Liver (tissue), 10 donors: ENCODE measurements at places on chromosomes 1 and 21. TPM values are rescaled to one million over a fixed set of nuclear protein-coding genes. Genes with fewer than 3 reads are reported as not detected.

The ELAPOR1 gene
- polyA plus RNA-seq = 0.13 TPM

DNA sequence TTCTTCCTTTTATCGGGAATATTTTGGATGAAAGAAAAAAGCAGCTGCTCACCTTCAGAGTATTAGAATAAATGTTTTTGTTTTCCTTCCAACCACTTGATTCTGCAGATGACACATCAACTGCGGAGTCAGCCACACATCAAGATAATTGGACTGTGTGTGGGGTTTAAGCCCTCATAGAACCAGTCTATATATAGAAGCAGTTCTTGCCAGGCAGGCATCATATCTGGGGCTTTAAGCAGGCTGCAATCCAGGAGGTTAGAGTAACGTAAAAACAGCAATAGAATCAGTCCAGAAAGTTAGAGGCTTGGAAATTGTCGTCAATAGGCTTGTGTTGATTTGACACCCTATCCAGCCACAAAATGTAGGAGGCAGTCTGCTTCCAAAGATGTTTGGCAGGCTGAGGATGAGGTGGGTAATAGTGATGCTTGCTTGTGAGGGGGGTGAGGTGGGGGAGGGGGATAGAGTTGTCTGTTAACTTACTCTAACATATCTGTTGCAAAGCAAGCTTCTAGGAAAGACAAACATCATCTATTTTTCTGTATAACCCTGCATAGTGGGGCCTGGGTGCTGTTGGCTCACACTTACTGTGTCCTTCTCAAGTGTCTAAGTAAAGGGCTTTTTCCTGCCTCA is 64.8 kb downstream of the PEX14 start:
- no peak for DNase-seq

- no peak for DNase-seq
Measured at GRCh38 chr1:5513846-5514526, 478.2 kb downstream of the NPHP4 start.

- DNase-seq = no peak
Measured at GRCh38 chr1:208537198-208537597, 293.0 kb upstream of the PLXNA2 start.

- no peak for DNase-seq
Measured at GRCh38 chr1:6350416-6351088, 43.0 kb downstream of the ACOT7 start.

- DNase-seq = no peak
Measured at GRCh38 chr1:54547601-54548388, at the start of gene ACOT11. Gene ACOT11, plus strand, starts transcription at chr1:54548228. Its CDS starts 82 bp downstream, at chr1:54548310.

DNA sequence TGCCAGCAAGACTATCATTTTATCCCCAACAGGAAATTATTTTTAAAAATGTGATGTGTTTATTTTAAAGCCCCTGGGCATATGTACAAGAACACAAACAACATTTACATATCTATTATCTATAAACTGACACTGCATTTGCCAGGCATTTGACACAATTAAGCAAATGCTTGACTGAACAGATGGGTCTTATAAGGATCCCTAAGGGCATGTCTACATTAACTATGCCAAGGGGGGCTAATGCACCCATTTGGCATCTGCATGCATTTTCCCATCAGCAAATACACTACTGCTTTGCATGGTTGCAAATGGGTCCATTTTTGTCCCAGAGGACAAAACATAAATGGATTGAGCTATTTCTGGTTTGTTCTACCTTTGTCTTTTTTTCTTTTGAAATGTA is 884.8 kb upstream of the B3GALT2 start:
- no peak for DNase-seq

DNA sequence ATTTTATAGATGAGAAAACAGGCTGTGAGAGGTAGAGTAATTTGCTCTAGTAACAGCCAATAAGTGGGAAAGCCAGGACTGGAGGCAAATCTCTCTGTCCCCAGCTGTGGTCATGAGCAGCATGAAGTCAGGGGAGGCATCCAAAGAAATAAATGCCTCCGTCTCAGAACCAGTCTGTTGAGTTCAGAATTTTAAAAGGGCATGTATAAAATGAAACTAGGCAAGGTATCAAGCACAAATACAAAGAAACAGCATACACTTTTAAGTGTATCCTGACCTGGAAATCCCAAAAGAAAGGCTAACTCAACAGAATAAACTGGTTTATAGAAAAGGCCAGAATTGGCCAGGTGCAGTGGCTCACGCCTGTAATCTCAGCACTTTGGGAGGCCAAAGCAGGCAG is 120.0 kb upstream of the B3GALT2 start:
- DNase-seq = no peak

DNA sequence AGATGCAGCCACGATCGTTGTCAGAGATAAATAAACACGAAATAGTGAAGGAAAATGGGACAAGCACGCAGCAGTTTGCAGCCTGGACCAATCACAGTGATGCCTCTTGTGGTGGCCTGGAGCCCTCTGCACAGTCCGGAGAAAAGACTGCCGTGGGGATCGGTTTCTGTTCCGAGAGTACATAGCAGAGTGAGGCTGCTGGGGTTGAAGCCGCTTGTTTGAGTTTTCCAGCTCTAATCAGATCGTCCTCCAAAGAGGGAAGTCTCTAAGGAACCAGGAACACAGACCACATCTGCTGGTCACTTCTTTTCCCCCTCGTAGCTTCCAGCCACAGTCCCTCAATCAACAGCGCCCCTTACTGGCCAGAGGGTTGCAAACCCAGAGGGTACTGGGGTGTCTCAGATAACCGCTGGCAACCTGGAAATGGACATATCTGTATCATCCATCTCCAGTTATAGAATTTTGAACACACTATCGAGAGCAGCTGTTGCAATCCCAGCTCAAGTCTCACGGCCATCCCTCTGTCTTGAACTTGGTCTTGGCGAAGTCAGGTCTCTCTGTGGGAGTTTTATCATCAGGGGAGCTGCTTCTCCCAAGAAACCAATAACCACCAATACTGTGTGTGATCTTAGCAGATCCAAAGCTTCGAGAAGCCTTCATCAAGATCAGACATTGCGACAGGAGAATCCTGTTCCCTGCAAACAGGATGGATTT is 57.4 kb downstream of the OLIG1 start:
- DNase-seq = peak; percentile 81

DNA sequence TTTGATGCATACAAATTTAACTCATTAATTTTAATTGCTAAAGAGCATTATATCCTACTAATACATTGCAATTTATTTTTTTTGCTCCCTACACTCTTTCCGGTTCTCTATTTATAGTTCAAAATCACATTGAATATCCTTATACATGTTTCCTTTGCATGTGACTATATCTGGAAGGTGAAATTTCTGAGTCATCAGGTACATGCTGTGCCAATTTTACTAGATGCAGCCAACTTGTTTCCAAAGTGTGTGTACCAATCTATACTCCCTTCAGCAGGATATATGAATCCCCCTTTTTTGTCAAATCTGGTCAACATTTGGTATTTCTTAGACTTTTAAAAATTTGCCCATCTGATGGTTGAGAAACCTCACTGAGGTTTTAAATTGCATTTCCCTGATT is 602.9 kb upstream of the CAMK1G start:
- no peak for DNase-seq

DNA sequence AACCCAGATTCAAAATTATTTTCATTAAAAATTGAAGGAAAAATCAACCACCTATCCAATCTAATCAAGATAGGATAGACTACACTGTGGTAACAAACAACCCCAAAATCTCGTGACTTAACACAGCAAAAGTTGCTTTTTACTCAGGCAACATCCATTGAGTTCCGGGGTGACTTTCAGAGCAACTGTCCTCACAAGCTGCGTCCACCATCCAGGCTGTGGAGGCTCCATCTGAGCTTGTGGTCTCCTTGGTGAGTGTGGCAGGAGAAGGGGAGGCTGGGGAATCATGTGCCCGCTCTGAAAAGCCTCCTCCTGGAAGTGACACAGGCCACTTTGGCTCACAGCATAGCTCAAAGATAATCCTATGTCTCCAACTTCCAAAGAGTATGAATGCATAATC is 52.4 kb downstream of the CD2 start:
- no peak for DNase-seq

GRCh38 chr1:158521666-158522058 is 32.5 kb downstream of the OR6Y1 start:
- no peak for DNase-seq

DNA sequence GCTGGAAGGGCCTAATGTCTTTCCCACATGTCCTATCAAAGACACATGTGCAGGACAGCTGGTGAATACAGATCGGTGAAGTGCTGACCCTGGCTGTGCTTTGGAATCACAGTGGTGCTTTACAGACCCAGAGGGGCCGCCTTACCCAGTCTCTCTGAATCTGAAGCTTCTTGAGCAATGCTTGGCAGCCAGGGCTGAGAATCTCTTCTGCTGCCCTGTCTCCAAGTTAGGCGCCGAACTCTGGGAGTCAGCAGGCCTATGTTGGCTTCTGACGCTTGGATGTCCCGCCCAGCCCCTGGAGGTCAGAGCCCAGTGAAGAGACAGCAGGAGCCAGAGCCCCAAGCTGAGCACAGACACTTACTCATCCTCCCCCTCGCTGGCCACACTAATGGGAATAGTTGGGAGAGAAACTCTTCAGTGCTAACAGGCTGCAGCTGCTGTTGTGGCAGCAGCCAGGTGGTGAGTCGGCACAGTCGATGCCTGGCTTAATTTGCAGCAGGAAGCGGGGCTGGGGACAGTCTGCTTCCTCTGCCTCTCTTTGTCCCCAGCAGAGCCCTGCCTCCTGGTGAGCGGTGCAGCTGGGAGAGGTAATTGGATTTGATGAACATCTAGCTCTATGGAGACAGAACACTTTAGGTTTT is 68.1 kb downstream of the URB2 start:
- no peak for DNase-seq
